ENCODE measurements at places on chromosomes 4 and X.

- DNase-seq, result no peak
These were observed 29.3 kb downstream of the DAPP1 start for GRCh38 chr4:99845708-99846469.

DNA sequence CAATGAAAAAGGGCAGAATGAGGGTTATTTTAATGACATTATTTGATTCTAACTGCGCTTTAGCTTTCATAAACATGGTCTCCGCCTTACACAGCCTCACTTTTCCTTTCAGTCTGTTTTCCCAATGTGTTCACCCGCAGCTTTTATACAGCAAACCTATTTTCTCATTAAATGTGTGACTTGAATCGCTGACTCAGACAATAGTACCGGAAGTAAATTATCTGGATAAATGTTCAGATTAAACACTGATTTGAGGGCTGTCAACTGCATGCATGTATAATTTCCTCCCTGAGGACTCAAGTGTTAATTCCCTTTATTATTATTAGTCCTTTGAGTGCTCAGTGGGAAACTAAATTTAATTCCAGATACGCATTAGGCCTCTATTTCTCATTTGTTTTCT lies 117.3 kb downstream of the FAM133A start:
- DNase-seq, result no peak

GRCh38 chr4:28256295-28256694 lies 1395.7 kb downstream of the STIM2 start:
- DNase-seq, result no peak

- no peak for DNase-seq
These were observed 13.2 kb downstream of the GPC4 start for GRCh38 chrX:133402042-133402453.

- no peak for DNase-seq
These were observed 584.4 kb downstream of the KLHL4 start for GRCh38 chrX:88101968-88102367.

GRCh38 chr4:128358231-128358912 lies 70.8 kb upstream of the PGRMC2 start:
- no peak for DNase-seq

- DNase-seq, result no peak
These were observed 67.1 kb downstream of the GPR143 start for GRCh38 chrX:9698576-9698975.

DNA sequence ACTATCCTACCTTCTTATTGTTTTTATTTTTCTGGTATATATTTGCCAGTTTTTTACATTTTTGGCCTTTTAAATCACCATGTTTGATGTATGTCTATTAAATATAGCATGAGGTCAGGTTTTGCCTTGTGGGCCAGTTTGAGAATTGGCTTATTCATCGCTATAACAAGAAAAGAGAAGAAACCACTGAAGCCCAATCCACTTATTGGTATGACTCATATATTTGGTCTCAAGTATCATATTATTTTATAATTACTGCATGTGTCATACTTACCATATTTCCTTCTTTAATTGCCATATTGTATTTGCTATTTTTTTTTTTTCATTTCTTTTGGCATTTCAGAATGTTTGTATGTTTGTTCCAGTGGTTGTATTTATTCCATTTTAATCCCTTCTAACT lies 99.3 kb downstream of the IRF2 start:
- no peak for DNase-seq

DNA sequence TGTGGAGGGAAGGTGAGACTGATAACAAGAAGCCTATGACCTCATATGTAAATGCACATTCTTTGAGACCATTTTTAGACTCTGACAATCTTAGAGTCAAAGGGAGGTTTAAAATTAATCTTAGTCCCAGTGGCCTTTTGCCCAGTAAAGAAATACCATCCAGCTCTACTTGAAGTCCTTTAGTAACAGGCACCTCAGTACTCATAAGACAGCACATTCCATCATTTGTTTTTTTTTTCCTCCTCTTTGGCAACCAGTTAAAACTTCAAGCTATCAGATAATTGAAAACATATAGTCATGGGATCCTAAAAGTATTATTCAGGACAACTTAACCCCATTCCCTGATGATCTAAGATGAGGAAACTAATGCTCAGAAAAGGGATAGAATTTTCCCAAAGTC lies 4.6 kb downstream of the EDA2R start:
- no peak for DNase-seq

GRCh38 chr4:92021788-92022187 lies 282.0 kb upstream of the GRID2 start:
- DNase-seq, result no peak

GRCh38 chr4:17187003-17187402 lies 288.6 kb upstream of the LDB2 start:
- DNase-seq, result no peak

- no peak for DNase-seq
These were observed 83.3 kb downstream of the HPRT1 start for GRCh38 chrX:134543288-134543687.

- DNase-seq, result no peak
These were observed 23.3 kb downstream of the MAML3 start for GRCh38 chr4:140130677-140131076.

DNA sequence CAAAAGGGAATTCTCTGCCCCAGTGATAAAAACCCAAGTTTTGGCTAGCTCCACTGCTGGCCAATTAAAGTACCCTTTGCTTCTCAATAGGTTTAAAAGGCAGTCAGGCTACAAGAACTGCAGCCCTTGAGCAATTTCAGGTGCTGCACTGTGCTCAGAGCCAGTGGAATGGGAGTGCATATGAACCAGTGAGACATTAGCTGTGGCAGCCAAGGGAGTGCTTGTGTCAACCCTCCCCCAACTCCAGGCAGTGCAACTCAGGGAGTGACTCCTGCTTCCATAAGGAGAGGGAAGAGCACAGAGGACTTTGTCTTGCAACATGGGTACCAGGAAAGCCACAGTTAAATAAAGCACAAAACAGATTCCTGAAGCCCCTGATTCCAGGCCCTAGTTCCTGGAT lies 61.6 kb upstream of the VAMP7 start:
- DNase-seq, result no peak

GRCh38 chrX:23662187-23662586 lies 5.1 kb upstream of the PRDX4 start:
- DNase-seq, result no peak
